Nephron progenitor cell (in vitro differentiated cells): ENCODE measurements at places on chromosomes 7 and 10.

DNA sequence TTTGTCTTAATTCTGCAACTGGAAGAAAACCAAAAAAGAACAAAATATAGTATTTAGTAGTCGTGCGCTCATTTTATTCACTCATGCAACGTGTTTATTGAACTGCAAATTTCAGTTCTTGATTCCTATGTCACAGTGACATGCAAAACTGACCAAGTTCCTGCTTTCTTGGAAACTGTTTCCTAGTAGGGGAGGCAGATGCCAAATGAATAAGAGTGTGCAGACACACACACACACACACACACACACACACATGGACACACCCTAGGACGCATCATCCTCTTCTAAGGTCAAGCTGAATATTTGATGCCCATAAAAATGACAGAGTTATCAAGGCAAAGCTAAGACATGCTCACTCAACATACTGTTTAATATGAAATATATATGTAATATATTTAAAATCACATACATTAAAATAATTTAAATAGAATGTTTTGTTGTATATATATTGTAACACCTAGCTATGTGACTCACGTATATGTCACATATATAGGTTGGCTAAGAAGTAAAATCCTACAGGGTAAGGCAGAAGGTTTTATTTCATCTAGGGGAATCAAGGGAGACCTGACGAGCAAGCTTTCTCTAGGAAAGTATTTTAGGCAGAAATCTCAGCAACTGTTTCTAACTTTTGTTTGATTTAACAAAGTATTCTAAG, 79.6 kb downstream of the SVIL start:
- no peak for DNase-seq

DNA sequence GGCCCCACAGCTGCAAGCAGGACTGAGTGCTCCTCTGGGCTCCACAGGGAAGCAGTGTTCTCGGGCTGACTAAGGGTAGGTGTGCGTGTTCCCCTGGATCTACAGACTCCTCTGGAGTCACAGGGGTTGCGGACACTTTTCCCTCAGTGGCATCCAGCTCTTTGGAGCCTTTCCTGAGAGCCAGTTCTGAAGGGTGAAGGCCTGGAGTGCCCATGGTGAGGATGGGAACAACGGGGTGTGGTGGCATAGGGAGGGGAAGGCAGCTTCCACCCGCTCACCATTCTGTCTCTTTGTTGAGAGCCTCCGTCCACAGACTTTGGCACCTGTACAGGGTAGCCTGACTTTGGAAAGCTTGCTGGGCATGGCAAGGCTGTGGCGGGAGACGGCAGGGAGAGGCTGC, 104.1 kb upstream of the PCBD1 start:
- no peak for DNase-seq

DNA sequence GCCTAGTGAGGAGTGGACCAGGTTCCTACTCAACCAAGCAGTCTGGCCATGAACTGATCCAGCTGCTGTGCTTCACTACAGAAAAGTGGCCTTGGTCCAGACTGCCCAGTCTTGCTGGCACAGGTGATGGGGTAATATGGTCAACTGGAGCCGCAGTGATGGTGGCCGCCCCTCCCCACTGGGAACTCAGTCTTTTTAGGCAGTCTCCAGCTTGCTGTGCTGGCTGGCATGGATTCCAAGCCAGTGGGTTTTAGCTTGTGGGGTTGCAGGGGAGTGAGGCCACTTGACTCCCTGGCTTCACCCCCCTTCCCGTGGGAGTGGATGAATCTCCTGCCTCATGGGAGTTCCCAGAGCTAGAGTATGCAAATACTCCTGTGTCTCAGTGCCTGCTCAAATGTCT, 52.7 kb upstream of the CDK6 start:
- no peak for DNase-seq

DNA sequence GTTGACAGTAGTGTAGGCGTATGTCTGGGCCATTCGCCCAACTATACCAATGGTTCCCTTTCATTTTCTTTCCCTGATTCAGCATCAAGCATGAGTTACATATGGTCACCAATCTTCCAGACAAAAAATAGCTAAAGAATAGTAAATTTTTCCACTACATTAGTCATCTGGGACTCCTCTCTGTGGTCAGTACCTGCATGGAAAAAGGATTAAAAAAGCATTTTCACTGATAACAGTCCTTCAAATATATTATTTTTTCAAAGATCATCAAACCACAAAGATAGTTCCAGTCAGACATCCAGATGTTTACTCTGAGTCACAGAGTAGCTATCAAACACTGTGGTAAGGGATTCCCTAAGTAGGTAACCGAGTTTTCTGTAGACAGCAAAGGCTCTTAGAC, 302.6 kb upstream of the SEMA3D start:
- no peak for DNase-seq

DNA sequence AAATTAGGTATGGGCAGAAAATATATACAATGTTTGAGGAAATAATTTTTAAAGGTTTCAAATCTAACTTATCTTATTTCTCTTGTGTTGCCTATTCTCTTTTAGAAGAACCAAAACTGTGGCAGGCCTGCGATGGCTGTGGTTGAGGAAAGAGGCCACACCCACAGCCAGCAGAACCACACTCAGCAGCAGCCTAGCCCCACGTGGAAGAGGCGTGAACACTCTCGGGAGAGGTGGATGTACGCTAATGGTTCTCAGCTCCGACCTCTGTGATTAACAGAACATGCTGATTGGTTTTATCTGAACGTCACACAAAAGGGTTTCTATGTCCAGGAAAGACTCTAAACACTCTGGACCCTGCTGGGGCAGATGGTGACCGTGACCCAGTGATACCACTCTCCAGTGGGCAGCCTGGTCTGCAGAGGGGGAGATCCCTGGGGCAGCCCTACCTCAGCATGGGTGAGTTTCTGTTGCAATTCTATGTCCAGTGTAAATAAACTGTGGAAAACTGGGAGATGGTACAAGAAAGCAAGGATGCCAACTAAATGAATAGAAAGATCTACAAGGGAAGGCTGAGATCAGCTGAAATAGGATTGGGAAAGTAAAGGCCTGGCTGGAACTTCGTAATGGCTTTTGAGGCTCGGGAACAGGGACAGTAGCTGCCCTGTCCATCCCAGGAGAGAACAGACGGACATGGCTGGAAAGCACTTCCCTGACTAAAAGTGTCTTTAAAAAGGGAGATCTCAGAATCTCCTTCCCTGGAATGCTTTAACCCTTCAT, 26.6 kb downstream of the DIP2C start:
- no peak for DNase-seq

- no peak for DNase-seq
These were observed 20.5 kb downstream of the OTUD1 start for GRCh38 chr10:23459308-23459939.

DNA sequence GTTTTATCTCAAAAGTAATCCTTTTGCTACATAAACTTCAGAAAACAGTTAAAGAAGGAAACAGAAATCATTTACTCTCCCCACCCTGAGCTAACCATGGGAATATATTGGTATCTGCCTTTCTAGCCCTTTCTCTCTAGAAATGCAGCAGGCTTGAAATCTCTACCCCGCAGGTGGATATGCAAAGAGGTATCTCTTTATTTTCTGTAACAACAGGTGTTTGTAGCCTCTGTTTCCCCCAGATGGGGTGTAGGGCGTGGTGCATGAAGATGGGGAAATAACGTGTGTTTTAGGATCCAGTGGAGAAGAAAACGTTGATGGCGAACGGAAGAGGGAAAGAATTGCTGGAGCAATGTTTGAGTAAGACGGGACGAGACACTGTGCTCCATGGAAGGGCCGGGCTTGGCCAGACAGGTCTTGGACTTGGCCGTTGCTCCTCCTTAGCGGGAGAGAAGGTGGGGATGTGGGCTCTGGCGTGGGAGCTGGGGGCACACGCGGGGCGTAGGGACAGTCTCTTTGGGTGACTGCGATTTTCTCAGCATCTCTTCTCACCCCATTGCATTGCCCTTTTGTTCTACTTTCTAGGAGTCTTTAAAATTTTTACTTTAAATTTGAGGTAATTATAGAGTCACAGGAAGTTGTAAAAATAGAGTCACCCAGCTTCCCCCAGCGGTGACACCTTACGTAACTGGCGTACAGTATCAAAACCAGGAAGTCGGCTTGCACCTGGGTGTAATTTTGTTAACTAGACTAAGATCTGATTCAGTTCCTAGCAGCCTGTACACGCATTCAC, 82.9 kb downstream of the ELFN1 start:
- DNase-seq: no peak

DNA sequence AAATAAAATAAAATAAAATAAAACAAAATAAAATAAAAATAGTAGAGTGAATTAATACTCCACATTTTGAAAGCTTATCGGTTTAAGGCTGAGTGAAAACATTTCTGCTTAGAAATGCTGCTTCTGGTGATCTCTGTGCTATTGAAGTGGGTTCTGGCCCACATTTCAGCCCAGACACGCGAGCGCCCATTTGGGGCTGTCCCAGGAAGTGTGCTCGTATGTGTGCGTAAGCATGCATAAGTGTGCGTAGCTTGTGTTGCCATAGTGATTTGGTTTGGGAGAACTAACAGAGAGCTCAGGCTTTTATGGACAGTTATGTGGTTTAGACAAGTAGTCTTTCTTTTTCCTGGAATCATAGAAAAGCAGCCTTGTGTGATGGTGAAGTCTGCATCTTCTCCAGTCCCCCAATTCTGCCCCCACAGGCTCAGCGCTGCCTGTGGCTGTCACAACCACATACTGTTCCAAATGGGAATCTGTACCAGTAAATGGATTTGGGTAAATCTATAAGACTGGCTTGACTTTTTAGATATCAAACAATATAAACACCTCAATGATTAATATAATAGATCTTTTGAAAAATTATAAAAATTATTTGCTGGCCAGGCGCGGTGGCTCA, 29.8 kb upstream of the PURB start:
- no peak for DNase-seq

- no peak for DNase-seq
These were observed 18.0 kb upstream of the SLF2 start for GRCh38 chr10:100894589-100895294.

GRCh38 chr7:39621784-39622411, 1.5 kb upstream of the RALA start:
- no peak for DNase-seq

GRCh38 chr7:116490351-116490750, 9.2 kb upstream of the CAV2 start:
- no peak for DNase-seq

GRCh38 chr10:44186150-44186549, 198.7 kb downstream of the CXCL12 start:
- DNase-seq: no peak

DNA sequence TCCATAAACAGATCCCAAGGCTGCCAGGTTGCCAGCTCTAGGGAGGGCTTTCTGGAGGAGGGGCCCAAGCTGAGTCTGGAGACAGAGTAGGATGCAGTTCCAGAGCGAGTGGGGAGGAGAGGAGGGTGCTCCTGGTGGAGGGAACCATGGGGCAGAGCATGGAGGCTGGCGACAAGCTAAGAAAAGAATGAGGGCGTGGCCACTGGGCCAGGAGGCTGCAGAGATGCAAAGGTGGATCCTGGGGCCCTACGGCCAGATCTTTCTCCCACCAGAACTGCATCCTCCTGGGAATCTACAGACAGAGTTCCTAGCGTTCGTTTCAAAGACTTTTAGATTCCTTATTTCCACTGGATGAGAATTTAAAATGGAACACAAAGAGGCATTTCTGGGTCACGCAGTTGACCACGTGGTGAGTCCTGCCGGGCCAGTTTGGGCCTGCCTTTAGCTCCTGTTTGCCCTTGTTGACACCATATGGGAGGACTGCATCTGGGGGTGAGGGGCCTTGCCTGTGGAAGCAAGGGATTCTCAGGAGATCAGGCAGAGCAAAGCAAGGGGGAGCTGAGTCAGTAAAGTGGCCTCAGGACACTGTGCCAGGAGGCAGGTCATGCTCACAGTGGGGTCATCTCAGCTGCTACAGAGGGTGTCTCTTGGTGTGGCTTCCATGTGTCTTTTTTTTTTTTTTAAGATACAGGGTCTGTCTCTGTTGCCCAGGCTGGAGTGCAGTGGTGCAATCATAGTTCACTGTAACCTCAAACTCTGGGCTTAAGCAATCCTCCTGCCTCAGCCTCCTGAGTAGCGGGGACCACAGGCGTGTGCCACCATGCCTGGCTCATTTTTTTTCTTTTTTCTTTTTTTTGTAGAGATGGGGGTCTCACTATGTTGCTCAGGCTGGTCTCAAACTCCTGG, 137.8 kb downstream of the SH3PXD2A start:
- DNase-seq: no peak

- DNase-seq: peak; percentile 78
These were observed 435.8 kb upstream of the MGMT start for GRCh38 chr10:129030996-129031843.

DNA sequence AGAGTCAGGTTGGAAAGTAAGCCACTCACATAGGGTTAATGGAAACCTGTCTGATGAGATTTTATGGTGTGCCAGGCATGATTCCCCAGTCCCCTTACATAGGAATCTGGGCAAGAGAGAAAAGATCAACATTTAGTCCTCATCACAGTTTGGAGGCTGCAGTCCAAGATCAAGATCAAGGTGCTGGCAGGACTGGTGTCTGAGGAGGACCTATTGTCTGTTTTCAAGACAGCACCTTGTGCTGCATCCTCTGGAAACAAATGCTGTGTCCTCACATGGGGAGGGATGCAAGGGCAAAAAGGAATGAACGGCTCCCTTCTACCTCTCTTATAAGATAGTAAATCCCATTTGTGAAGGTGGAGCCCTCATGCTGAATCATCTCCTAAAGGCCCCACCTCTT, 244.8 kb upstream of the GALNT17 start:
- DNase-seq: no peak

DNA sequence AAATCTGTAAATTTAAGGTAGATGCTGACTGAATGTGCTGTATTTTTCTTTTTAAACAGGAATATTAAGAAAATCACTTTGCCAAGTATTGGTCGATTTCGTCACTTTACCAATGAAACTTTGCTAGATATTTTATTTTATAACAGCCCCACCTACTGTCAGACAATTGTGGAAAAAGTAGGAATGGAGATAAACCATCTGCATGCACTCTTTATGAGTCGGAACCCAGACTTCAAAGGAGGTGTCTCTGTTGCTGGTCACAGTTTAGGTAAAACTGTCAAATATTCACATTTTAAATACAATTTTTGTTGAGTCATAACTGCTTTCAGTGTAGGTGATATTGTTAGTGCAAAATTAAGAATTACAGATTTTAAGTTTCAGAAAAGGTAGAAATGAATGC, 25.2 kb downstream of the SEC23IP start:
- DNase-seq: no peak

GRCh38 chr10:91643700-91644099, 10.8 kb upstream of the PPP1R3C start:
- DNase-seq: peak; percentile 6

GRCh38 chr10:44385696-44386441, 972 bp upstream of the CXCL12 start:
- DNase-seq: peak; percentile 34

GRCh38 chr7:86920154-86920553, 139.3 kb downstream of the ELAPOR2 start:
- no peak for DNase-seq

GRCh38 chr7:41977151-41977651, 259.8 kb downstream of the GLI3 start:
- peak; percentile 16 for DNase-seq

- no peak for DNase-seq
These were observed 47.6 kb downstream of the FZD1 start for GRCh38 chr7:91311839-91312238.
